ENCODE measurements at places on chromosomes 3 and 15. TPM values are rescaled to one million over a fixed set of nuclear protein-coding genes. Genes with fewer than 3 reads are reported as not detected.

Gene GASK1A
- 57.1 TPM for total RNA-seq

Gene CLRN1
- not detected for total RNA-seq

Gene VEPH1
- total RNA-seq = not detected

Gene SLC22A14
- total RNA-seq = 0.28 TPM

Gene DUOX2
- total RNA-seq = 0.70 TPM

Gene TLR9
- 0.14 TPM for total RNA-seq

Gene SFMBT1
- 37.9 TPM for total RNA-seq

Gene SELENOS
- total RNA-seq = 36.9 TPM

Gene PPIB
- 914 TPM for total RNA-seq

Gene TNNC1
- 3.0 TPM for total RNA-seq

Gene ABI3BP
- 128 TPM for total RNA-seq
